H54 (cell line): ENCODE measurements at places on chromosomes 7 and 10.

- DNase-seq, result no peak
Observed at GRCh38 chr10:70197235-70197945, 27.1 kb upstream of the SAR1A start.

DNA sequence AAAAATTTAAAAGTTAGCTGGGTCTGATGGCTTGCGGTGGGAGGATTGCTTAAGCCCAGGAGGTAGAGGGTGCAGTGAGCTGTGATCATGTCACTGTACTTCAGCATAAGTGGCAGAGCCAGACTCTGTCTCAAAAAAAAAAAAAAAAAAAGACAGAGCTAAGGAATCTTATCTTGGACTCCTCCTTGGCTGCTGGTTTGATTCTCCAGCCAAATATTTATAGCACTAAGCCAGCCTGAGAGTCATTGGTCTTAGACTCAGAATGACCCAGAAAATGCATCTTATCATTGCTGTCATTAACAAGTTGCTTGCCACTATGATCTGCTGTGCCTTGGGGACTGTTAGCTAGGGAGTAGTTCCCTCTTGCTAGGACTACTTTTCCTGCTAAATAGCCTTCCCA lies 164.7 kb downstream of the GNAT3 start:
- no peak for DNase-seq

DNA sequence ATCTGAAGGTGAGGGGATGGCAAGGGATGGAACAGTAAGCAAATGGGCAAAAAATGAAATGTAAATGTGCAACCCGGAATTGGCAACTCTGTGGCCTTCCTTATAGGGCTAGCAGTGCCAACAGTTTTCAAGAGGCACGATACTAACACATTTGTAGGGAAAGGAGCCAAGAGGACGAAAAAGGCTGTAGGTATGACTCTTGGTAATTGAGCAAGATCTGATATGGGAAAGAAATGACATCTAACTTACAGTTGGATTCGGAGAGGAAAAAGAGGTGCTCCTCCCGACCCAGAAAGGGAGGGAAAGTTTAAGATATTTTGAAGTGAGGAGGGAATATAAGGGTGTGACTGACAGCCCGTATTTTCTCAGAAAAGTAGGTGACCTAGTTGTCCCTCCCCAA lies 2.1 kb upstream of the CREM start:
- DNase-seq, result no peak

DNA sequence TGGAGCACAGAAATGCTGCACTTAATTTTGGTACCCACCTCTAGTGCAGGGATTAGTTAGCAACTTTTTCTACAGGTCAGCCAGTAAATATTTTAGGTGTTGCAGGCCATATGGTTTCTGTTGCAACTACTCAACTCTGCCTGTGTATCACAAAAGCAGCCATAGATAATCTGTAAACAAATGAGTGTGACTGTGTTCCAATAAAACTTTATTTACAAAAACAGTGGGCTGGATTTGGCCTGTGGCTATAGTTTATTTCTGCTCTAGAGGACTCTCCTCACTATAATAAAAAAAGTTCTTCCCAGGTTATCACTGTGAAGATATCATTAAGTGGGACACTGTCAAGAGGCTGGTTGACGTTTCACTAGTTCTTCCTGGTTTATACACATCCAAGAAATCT lies 65.8 kb downstream of the DNAJC12 start:
- DNase-seq, result no peak

DNA sequence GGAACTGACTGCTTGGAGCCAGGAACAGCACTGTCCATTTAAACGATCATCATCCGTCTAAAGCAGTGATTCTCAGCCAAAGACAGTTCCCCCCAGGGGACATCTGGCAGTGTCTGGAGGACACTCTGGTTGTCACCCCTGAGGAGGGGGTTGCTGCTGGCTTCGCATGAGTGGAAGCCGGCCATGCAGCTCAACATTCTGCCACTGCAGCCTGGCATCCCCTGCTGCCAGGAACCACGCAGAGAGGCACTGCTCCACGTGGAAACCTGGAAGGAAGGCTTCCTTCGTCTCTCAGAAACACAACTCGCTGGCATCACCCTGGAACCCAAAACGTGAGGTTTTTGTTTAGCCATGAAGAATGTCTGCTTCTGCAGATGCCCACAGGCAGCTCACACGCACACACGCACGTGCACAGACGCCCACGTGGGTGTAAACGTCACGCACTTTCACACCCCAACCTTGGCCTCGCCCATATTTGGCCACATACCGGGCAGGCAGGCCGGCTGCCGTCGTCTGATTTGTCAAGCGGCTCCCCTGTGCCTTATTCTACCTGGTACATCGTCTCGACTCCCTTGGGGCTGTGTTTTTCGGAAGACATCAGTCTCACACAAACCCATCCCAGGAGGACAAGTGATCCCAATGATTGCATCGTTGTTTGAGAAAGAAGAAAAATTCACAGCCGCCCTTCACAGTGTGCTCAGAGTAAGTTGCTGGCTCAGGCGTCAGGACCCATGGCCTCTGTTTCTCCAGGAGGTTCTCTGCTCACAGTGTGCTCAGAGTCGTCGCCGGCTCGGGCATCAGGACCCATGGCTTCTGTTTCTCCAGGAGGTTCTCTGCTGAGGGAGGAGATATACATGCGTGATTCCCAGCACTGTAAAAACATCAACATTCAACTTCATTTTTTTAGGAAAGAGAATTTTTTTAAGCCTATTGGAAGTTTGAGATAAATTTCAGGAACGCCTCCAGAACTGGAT lies 127.2 kb upstream of the PPP2R2D start:
- DNase-seq, result no peak

DNA sequence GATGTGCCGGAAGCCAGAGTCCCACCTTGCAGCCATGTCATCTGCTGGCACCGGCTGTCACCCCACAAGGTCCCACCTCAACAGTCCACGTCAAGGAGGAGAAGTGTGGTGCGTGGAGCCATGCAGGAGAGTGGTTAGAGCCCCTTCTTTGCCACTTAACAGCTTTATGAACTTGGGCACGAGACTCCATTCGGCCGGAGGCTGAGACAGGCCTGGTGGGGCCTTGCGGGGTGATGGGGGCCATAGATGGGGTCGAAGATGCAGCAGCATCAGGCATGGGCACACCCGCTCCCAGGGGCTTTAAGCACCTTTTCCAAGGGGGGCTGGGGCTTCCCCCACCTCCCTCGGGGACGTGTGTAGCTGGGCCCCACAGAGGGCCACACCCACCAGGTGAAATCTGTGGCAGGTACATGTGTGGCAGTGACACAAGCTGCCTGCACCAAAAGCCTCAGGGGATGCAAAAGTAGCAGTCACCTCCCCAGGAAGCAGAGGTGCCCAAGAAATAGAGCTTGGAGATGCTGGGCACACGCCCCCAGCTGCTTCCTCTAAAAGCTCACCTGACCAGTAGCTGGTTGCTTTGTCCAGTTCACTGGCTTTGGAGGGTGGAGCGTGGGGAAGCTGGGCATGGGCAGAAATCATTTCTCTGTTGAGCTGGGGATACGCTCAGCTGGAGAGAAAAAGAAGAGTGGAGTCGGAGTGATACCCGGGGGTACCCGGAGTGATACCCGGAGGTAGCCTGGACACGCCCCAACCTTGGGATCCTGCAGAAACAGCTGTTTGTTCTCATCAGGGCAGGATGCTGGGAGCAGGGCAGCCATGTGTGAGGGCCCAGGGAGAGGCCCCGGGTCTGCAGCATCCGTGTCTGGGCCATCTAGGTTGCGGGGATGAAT lies 199.8 kb downstream of the EBF3 start:
- no peak for DNase-seq

GRCh38 chr7:110759069-110759468 lies 331.9 kb upstream of the LRRN3 start:
- DNase-seq, result no peak
